H1 (cell line): ENCODE measurements at places on chromosomes 3 and 15.

- DNase-seq = no peak
Measured at GRCh38 chr15:28901987-28902745, 16.4 kb downstream of the APBA2 start.

DNA sequence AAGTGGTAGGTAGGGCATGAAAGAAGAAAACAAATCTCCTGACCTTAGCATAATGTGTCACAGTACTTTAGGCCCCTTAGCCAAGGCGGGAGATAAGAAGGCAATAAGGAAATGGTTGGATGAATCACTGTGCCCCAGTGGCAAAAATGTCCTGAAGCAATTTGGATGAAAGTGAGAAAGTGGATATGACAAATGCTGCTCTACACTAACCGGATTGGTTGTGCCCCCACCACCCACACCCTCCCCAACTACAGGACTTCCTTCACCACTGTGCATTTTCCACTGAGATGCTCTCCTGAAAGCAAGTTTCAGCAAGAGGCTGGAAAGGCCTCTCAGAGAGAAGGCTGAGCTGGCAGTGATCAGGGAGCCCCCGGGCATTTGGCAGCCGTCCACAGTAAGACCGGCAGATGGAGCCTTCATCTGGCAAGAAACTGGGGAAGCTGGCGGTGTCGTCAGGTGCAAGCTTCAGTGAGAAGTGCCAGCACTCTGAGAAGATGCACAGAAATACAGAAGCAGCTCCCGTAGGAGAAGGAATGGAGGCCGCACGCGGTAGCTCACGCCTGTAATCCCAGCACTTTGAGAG is 63.8 kb downstream of the ATP1B3 start:
- no peak for DNase-seq

GRCh38 chr3:188906236-188906635 is 265.5 kb upstream of the TPRG1 start:
- DNase-seq = peak; percentile 10

DNA sequence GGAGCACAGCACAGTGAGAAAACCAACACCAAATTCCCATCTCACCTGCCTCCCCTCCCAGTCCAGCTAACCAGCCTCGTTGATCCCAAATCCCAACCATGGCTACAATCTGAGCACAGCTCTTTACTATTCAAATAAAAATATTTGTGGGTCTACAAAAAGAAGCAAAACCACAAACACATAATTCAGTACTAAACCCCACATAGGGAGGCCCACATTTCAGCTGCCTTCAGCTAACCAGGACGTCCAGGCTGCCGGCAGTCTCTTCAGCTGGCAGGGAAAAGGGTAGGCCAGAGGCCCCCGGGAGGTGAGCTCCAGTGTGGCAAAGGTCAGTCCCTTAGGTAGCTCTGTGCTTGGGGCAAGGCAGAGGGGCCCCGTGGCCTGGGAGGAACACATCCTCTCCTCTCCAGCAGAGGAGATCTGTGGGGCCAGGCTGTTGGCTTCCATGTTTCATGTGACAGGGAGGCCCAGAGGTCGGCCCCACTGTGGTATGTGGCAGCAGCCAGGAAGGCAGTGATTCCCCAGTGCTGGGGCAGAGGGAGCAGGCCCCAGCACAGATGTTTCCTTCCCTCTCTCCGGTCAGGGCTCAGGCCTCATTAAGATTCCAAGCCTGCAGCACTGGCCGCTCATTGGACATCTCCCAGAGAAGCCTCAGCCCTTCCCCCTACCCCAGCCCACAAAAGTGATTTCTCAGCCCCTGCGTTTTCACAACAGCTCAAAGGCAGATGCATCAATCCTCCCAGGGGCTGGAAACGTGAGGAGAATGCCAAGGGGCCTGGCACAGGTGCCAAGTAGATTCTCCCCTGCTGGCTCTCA is 381.4 kb downstream of the NTRK3 start:
- DNase-seq = no peak

GRCh38 chr15:27696530-27696929 is 402.6 kb downstream of the OCA2 start:
- DNase-seq = no peak

DNA sequence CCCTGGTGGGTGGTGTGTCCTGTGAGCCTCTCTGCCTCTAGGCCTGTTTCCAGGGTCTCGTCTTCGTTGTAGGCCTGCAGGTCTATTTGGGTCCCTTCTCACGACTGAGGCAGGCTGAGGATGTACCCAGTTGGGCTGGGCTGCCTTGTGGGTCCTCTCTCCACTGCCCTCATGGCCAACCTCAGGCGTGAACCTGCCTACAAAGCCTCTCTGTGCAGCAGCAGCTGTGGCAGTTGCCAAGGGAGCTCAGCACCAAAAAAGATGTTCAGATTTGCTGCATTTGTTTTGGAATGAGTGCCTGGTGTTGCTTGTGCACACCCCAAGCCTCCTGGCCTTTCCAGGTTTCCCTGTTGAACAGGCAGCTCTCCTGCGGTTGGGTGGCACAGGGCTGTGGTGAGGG is 13.4 kb downstream of the KLF13 start:
- DNase-seq = no peak

- no peak for DNase-seq
Measured at GRCh38 chr3:123809597-123809996, 74.5 kb downstream of the MYLK start.

DNA sequence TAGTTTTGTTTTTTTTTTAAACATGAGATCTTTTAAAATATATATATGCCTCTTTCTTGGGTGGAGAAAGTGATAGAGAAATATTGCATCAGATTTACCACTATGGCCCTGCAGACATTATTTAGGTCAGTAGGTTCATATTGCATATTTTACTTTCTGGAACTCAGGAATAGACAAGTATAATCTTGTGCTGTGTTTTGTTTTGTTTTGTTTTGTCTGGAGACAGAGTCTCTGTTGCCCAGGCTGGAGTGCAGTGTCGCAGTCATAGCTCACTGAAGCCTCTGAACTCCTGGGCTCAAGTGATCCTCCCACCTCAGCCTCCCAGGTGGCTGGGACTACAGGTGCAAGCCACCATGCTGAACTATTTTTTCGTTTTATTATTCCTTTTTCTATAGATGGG is 21.5 kb upstream of the DUT start:
- DNase-seq = no peak

DNA sequence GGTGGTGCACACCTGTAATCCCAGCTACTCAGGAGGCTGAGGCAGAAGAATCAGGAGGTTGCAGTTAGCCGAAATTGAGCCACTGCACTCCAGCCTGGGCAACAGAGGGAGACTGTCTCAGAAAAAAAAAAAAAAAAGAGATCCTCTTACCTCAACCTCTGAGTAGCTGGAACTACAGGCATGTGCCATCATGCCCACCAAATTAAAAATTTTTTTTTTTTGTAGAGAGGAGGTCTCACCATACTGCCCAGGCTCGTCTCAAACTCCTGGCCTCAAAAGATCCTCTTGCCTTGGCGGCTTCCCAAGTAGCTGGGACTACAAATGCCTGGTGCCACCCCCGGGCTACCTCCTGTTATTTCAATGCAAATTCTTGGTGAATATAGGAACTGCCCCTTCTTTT is 1.5 kb downstream of the UMPS start:
- DNase-seq = no peak

DNA sequence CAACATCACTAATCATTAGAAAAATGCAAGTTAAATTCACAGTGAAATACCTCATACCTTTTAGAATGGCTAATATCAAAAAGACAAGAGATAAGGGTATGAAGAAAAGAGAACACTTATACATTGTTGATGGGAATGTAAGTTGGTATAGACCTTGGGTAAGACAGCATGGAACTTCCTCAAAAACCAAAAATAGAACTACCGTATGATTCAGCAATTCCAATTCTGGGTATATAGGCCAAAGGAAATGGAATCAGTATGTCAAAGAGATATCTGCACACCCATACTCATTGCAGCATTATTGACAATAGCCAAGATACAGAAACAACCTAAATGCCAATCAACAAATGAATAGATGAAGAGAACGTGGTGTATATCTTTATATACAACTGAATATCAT is 166.8 kb upstream of the LRRN1 start:
- DNase-seq = no peak

DNA sequence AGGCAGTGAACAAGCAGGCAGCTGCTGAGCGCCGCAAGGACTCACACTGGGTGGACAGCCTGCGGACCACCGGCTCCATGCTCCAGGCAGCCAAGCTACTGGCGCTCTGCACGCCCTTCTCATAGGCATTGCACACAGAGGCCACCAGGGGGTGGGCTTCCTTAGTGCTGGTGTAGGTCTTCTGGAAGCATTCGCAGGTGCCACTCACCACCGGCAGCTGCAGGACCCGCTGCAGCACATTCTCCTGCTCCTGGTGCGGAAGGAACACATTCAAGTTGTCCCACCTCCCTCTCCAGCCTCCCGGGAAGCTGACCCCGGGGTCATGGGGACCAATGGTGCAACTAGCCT is 6.0 kb downstream of the PLIN1 start:
- DNase-seq = no peak

GRCh38 chr3:195762611-195763010 is 41.8 kb downstream of the MUC20 start:
- DNase-seq = peak; percentile 44

DNA sequence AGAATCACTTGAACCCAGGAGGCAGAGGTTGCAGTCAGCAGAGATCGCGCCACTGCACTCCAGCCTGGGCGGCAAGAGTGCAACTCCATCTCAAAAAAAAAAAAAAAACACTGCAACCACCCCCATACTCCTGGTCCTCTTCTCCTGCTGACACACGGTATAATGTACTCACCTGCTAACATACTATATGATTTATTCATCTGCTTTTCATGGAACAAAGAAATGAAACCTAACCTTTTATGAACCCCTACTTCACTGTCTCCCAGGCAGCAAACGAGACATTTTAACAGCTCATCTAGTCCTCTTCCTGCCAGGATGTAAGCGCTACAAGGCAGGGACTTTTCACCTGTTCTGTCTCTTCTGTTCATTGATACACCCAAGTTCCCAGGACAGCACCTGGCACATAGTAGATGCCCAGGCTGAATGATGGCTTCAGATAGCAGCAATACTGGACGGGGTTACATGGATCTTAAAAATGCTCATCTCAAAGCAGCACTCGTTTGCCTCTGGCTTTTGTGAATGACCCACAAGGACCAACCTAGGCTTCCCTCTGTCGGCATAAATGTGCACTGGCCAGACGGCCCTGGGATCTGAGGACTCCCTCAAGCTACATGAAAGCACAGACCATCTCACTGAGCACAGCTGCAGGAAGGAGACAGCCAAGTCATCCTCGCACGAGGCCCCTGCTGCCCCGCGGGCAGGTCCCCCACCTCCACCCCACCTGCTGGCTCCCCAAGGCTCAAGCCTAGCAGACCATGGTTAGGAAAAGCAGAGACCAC is 20.3 kb downstream of the XXYLT1 start:
- DNase-seq = peak; percentile 46

DNA sequence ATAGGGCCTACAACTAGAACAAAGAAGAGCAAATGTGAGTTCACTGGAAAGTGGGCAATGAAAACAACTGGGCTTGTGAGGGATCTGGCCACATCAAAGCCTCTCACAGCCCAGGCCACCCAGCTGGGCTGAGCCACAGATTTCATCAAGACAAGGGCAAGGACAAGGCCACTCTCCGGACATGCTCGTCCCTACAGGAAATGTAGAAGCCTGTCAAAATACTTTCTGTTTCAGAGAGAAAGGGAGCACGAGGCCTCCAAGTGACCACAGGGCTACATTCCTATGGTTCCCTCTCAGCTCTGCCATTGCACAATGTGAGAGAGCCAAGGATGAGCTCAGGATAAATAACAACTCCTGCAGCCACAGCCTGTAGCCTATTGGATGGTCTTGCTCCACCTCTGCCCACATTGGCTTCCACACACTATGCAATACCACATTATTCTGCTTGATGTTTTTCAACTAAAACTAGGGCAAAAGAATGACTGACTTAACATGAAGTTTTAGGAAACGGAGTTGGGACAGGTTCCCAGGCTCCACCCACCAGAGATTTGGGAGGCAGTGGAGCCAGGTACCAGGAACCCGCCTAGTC is 12.1 kb downstream of the TBC1D2B start:
- DNase-seq = no peak

DNA sequence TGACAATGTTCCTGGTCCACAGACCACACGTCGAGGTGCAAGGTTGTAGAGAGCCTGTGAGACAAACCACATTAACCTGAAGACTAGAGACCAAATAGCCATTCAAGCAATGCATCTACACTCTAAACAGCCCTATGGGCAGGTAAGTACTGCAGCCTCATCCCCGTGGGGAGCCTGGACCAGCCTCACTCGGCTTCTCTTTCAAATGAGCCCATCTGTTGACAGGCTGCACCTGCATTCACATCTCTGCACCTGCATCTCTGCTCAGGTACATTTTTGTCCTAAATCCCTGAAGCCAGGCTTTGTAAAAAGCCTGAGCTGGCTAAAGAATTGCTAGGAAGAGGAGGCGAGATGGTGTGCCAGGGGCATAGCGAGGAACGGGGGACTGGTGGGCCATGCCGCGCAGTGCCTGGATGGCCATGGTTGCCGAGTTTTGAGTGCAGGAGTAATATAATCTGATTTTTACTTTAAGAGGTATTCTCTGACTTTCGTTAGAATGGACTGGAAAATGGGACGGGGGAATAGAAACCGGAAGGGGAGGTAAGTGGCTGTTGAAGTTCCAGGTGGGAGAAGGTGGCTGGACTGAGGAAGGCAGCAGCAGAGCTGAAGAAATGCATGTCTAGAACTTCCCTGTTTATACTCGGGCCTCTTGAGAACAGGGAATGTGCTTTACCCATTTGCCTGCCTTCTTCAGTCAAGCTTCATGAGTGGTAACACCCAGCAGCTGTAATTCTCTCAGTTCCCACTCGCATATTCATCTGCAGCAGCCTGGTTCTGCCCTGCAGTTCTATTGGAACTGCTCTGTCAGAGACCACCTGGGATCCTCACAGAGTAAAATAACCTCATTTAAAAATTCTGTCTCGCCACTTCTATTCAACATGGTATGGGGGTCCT is 226.4 kb downstream of the OPA1 start:
- no peak for DNase-seq

- no peak for DNase-seq
Measured at GRCh38 chr3:197446700-197447056, 109.1 kb downstream of the BDH1 start.

DNA sequence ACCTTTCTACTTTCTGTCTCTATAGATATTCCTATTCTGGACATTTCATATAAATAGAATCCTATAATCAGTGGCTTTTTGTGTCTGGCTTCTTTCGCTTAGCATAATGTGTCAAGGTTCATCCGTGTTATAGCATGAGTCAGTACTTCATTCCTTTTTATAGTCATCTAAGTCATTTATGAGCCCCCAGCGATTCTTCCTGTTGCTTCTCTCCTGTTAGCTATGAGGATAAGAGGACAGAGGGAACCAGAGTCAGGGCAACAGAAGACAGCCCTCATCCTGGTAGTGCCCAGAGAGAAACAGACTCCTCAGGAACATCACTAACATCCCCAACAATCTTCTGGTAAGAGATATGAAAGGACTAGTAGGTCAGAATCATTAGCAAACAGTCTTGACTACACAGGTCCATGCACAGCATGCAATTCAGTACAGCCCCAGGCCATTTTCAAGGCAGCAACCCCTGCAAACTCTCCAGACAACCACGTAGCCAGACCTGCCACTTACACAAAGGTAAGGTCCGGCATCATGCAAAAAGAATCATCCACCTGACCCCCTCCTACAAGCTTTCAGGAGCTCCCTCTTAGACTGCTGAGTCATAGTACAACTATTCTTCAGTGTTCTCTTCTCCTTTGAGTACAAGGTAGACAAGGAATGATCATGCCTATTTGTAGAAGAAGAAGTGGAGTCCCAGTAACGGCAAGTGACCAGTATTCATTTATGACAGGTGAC is 91.5 kb downstream of the MYLK start:
- DNase-seq = no peak

GRCh38 chr3:72590732-72591221 is 257.5 kb downstream of the SHQ1 start:
- DNase-seq = no peak

GRCh38 chr3:58167431-58168351 is 43.1 kb downstream of the DNASE1L3 start:
- peak; percentile 92 for DNase-seq

GRCh38 chr3:170054204-170054603 is 16.4 kb downstream of the GPR160 start:
- DNase-seq = no peak
